ENCODE measurements at places on chromosomes 13 and 19.

- no peak for DNase-seq
Measured at GRCh38 chr13:48801255-48801654, 147.5 kb downstream of the CYSLTR2 start.

DNA sequence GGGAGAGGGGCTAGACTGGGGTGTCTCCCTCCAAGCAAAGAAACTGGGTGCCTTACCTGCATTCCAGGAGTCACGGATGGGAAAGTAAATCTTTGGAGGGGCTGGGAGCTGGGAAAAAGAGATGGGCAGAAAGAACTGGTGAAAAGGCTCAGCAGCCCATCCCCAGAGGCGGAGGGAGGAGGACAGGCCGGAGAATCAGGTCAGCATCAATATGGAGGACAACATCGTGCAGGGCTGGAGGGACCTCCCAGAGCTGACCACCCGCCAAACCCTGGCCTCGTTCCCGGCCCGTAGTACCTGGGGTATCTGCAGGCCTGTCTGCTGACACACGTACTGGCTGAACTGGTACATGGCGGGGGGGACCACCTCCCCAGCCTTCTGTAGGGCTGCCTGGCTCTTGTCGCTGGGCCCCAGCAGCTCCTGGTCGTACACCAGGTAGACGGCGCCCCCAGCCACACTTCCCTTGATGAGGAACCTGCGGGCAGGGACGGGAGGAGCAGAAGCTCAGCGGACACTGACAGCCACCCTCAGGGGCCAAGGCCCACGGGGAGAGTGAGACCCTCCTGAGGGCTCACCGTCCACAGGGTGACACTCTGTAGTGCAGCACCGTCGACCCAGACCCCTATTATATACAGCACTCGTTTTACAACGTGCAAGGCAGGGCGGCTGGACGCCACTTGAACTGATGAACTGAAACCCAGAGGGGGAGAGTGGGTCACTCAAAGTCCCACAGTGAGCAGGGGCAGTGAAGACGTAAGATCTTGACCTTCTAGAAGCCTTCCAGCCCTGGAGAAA, 830 bp downstream of the MICOS13 start:
- no peak for DNase-seq

DNA sequence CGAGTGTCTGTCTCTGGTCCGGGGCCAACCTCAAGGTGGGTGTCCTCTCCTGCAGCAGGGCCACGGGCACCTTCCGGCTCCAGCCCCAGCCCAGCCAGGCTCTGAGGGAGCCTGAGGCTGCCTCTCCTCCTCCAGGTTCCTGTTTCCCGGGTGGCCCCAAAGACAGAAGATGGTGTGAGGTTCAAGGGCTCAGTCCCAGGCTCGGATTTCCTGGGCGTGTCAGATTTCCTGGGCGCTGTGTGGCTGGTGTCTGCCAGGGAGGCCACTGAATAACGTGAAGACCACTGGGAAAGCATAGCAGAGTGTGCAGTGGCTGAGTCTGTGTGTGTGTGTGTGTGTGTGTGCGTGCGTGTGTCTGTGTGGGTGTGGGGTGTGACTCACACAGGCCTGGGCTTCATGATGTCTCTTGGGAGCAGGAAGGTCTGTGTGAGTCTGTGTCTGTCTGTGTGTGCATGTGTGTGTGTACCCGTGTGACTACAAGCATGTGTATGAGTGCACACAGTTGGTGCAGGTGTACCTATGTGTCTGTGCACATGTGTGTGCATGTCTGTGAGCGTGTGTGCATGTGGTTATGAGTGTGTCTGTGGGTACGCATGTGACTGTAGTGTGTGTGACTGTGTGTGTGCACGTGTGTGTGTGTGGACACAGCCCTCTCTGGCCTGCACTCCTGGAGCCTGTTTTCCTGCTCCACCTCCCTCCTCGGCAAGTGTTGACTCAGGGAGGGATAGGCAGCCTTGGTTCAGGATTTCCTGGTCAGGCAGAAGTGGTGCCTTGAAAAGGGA, 28.3 kb downstream of the CEBPA start:
- DNase-seq: no peak

DNA sequence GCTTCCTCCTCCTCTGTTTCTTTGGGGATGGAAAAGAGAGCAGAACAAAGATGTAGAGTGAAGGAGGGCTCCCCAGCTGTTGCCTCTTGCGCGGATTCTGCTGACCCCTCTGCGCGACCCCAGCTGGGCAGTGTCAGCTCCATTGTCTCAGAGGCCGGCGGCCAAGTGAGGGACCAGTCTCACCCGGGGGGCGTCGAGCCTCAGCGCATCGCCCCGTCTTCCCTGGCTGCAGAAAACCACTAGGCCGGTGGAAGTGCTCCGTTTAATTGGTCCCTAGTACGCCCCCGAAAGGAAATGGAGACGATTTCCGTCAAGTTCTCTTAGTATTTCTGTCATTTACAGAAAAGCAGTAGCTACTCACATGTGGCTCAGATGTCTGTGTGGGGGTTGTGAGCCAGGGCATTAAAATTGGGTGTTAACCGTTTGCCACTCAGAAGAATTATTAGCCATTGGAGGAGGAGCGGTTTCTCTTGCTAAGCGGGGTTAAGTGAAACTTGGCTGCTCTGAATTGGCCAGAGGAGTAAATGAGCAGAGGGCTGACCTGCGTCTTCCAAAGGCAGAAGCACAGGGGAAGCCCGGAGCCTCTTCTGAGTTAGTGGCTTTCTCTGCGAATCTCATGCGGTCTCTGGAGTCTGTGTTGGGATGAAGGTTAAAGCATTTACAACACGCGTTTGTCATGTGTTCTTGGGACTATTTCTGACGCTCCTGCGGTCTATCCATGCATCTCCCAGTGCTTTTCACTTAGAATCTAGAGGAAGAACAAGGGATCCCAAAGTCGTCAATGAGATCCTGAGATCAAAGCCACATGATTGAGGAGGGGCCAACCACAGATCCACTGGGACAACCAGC, 132.8 kb upstream of the MYO16 start:
- no peak for DNase-seq

- DNase-seq: no peak
Measured at GRCh38 chr13:51687947-51688714, 103.9 kb downstream of the WDFY2 start.

DNA sequence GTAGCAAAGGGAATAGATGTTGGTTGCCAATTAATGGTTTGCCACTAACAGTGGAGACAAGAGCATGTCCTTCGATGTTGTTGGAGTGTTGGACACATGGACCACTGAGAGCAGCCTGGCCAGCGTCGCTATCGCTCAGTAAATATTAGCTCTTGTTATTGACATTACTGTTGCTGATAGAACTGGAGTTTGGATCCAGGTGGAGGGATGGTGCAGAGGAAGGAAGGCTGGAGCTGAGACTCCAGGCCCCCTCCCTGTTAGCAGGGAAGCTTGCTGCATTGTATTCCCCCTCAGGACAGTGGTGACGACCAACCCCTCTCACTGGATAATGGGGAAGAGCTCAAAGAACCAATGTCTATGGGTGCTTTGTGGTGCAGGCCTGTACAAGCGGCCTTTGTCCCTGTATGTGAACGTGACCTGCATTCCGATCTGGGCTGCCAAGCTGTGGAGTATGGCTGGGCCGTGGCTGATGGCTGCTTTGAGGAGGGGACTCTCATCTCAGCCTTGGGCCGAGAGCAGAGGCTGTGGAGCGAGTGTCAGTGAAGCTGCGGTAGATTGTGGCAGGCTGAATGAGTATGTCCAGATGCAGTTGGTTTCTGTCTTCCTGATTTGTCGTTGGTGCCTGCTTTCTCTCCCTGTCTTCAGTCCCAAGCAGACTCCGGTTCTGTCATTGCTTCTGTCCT, 7.0 kb downstream of the CLASRP start:
- no peak for DNase-seq

DNA sequence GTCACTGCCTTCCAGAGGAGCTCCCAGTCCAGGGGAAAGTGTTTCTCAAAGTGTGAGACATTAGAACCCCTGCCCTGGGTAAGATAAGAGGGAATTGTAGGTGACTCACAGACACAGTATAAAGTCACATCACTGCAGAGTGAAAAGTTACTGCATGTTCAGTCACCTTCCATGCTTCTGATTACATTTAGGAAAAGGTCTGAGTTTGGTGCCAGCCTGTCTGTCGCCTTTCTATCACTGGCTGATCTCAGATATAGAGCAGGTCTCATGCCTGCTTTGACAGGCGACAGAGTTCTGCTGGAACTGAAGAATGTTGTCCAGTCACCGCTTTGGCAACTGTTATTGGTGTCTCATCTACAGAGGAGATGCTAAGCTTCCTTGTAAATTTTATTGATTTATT, 1078.6 kb downstream of the UQCRFS1 start:
- DNase-seq: no peak

GRCh38 chr19:33554821-33555220, 33.2 kb upstream of the PEPD start:
- DNase-seq: no peak

Data from stimulated activated CD8-positive, alpha-beta memory T cell treated with anti-CD3 and anti-CD28 coated beads, Interleukin-12 subunit alpha, Interleukin-12 subunit beta, amount 100 ng/mL, for 4 hours (primary cell).